ENCODE measurements at places on chromosomes 6 and 20.

DNA sequence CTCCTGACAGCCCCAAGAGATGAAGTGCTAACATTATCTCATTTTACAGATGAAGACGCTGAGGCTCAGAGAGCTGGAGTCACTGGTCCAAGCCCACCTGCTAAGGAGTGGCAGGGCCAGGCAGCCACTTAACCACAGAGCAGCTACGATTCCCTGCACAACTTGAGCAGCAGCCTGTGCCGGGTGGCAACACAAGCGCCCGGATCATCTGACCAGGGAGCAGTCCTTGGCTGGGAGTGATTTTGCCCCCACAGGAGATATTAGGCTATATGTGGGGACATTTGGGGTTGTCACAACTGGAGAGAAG is 93.2 kb upstream of the PTPN1 start:
- DNase-seq: no peak

DNA sequence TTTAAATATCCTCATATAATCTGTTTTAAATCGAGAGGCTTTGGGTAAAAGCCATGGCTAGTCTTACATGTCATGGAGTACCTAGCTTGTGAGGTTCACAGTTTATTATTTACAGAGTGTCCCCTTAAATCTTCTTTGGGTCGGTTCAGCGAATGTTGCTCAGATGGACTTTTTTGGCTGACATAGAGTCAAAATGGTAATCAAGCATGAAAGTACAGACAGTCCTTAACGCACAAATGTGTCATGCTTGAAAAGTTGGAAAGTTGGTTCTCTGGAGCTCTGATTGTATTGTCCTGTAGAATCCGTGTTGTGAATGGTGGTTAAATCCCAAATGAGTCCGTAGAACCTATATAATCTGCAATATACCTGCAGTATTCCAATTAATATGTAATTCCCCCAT is 22.0 kb downstream of the PTPN1 start:
- no peak for DNase-seq

GRCh38 chr20:25242231-25242630 is 5.7 kb upstream of the PYGB start:
- DNase-seq: no peak

GRCh38 chr6:69957985-69958559 is 91.7 kb downstream of the COL19A1 start:
- DNase-seq: no peak

DNA sequence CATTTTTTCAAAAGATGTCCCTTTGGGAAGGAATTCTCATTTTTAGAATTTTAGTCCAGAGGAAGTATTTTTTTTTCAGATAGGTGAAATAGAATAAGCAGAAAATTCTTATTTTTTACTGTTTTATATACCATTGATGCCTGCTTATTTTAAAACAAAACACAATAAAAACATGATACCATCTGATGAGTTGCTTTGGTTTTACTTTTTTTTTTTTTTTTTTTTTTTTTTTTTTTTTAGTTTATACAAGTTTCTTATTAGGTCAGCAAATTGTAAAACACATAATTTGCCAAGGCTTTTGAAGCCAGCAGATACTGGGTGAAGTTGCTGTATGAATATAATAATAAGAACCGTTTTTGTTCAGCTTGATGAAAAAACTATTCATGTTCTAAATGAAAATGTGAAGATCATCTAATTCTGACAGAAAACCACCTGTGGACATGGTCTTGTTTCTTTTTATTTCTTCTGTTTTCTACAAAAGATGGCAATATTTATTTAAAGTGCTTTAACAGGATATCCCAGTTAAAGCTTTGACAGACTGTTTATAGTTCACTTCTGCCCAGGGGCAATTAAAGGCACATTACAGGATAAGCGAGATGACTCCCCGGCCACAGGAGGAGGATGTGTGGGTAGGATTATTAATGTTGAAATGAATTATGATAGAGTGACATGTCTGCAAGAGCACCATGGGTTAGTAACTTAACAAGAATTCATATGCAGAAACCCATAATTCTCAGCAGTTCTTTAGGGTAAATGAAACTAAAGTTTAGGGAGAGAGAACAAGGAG is 31.1 kb downstream of the MYB start:
- DNase-seq: peak; percentile 85

DNA sequence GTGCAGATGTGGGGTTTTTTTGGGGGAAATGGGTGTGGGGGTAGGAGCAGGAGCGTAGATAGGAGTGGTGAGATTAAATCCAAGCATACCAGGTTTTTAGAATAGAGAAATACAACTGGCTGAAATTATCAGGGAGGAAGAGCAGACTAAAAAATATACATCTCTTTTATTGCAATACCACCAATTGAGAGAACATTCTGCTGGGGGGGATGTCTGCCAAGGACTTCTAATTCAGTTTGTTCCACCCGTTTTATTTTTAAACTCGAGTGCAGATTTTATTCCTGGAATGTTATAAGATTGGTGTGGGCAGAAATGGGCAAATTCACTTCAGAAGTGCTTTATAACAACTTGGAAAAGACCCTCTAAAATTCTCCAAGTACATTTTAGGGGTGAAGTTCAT is 192.7 kb downstream of the GMPR start:
- DNase-seq: no peak

DNA sequence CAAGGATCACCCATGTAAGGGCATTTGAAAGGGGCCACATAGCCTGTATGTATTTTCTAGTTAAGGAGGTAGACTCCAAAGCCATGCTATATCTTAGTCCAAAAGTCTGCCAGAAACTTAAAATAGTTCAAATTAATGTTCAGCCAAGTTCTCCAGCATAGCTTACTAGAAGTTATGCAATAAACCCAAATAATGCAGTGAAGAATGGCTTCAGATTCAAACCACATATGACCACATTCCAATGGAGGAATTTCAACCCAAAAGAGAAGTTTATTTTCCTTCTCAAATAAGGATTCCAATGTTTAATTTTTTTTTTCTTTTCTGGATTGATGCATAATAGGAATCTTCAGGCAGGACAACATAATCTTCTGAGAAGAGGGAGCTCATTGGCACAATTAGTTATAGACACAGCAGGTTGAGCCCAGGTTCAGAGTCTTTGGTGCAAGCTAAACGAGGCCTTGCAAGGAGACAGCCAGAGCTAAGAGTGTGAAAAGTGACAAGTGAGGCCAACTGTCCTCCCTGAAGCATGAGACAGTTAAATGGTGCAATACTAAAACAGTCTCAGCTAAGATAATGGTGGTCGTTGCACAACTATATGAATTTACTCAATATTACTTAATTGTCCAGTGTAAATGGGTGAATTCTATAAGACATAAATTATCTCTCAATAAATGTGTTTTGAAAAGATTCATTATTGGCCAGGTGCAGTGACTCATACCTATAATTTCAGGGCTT is 598.8 kb upstream of the CDH4 start:
- no peak for DNase-seq

DNA sequence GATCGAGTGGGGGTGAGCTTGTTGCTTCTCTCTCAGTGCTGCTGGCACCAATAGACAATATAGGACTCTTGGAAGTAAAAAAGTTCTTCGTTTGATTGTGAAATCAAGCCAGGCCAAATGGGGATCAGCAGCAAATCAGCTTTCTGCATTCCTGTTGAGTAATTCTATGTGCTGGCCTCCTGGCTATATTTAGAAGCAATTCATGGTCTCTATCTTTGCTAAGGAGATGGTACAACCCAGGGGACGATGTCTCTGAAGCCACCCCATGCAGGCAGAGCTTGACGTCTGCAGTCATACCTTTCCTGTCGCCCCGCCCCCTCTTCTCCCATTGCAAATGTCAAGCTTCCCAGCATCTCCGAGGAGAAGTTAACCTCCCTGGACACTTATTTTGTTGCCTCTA is 199.1 kb downstream of the SCP2D1 start:
- DNase-seq: no peak

- no peak for DNase-seq
These were observed 3.4 kb downstream of the TFAP2B start for GRCh38 chr6:50822078-50822476.

- DNase-seq: no peak
These were observed 176.6 kb upstream of the FERMT1 start for GRCh38 chr20:6299456-6299855.

DNA sequence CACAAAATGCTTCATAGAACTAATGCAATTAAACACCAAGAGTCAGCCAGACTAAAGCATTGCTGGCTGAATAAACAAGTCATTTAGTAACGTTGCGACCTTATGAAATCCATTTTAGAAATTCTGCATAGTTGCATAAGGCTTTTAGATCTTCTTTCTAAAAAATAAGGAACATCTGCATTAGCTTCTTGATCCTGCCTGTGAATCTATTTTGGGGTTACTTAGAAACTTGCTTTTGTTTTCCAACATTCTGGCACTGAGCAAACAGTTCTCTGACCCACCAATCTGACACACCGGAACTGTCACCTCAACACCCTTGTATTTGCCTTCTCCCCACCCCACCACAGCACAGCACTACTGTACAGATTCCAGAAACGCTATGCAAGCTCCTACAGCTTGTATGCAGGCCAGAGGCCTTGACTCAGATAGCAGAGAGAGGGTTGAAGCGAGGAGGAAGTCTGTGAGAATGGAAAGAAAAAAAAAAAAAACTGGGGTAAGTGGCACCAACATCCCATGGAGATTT is 55.0 kb downstream of the KIF13A start:
- DNase-seq: peak; percentile 57

DNA sequence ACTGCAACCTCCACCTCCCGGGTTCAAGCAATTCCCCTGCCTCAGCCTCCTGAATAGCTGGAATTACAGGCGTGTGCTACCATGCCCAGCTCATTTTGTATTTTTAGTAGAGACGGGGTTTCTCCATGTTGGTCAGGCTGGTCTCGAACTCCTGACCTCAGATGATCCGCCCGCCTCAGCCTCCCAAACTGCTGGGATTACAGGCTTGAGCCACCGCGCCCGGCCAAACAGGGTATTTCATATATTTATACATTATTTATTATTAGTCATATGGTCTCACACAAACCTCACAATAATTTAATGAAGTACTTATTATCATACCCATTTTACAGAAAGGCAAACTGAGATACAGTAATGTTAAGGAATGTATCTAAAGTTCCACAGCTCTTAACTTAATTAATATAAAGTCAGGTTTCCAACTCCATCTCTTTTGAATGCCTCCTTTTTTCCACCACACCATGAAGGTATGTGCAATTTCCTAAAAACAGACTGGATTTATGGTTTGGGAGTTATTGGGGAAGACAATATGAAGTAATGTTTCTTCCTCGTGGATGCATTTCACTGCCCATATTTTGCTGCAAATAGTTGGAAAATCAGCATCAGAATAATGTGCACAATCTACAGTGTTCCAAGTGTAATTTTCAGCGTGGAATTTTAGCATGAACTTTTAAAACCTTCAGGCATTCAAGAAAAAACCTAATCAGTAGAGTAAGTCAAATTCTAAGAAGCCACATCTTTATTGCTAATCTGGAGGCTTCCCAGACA is 65.7 kb downstream of the ZMYND8 start:
- no peak for DNase-seq

DNA sequence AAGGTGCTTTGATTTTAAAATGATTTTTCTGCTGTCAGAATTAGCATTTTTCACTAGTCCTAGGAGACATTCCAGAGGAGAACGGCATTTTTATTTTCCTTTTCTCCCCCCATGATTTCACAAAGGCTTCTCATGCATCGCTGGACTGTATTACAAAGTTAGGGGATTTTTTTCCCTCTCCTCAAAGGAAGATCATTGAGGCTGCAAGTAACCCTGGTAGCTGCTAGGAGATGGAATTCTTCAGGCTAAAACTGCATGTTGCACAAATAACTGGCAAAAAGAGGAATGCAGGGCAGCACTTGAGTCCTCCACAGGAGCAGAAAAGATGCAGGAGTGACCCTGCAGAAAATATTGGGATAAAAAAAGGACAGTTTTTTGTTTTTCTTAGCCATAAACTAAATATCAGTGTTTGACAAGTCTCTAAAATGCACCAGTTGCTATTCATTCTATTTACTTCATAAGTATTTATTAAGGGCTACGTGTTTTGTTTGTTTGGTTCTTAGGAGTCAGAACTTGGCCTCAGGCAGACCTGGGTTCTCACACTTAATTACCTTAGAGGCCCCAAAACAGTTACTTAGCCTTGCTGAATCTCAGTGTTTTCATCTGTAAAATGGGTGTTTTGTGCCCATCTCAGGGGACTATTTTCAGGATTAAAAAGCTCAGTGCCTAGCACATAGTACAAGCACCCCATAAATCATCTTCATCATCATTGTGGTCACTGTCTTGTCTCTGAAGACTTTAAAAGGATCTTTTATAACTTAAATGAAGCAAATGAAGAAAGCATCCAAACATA is 144.5 kb upstream of the ID4 start:
- no peak for DNase-seq

DNA sequence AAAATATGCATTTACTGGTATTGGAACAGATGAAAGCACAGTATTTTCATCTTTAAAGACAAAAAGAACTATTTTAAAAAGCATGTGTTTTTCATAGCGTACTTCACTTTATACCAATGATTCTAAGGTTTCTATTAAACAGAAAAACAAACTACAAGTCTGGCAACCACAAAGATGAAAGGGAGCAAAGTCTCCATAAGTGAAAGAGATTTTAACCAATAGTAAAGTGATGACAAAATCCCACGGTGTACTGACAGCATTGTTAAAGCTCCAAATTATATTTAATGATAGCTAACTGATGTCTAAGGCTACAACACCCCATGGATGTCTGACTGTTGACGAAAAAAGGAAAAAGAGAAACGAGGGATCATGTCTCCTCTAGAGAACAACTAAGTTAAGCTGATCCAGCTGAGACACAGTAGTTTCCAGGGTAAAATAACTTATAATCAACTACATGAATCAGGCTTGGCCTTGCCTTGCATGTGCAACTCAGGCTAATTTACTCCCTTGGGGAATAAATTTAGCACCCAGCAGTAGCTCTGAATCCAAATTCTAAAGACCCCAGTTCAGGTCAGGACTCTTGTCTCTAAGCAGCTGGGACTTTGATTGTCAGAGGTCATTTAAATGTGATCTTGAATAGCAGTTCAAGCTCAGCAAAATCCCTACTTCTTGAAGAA is 56.0 kb upstream of the TAB2 start:
- DNase-seq: no peak

- no peak for DNase-seq
These were observed 44.3 kb downstream of the TENT5A start for GRCh38 chr6:81708113-81708699.

GRCh38 chr6:104784884-104785283 is 74.8 kb downstream of the HACE1 start:
- DNase-seq: no peak

DNA sequence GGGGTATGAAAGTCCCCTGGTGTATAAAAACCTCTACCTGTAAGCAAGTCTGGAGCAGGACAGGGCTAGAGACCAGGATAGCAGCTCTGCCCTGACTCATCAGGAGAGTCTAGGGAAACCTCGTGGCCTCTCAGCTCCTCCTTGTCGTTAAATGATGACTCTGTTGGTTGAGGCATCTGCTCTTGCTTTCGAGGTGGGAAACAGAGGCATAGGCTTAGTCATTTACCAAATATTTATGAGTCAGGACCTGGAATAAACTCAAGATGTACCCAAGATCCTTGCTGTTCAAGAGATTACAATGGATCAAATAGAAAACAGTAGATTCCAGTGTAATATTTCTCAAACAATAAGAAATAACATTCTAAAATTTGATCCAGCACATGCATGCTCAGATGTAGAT is 5.5 kb downstream of the MANBAL start:
- no peak for DNase-seq

Data from common myeloid progenitor, CD34-positive (primary cell).